Ovary (tissue), 10 donors: ENCODE measurements at places on chromosomes 3 and 15.

DNA sequence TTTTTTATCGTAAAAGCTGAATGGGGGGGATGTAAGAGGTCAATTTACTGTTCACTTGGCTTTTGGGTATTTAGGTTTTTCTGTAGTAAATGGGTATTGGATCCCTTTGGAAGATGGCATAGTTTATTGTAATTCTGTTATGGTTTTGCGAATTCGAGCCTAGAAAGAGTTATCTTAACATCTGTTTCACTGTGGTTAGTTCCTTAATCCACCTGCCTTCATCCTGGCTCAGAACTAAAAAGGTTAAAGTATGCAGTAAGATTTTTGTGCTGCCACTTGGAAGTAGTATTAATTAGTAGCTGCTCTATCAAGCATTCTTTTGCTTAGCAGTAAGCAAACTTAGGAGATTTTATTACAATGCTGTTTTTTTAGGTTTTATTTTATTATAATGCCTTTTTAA, 62.4 kb downstream of the ARIH1 start:
- DNase-seq, result no peak

- no peak for DNase-seq
These were observed 346.5 kb upstream of the CNTN4 start for GRCh38 chr3:1752205-1752604.

DNA sequence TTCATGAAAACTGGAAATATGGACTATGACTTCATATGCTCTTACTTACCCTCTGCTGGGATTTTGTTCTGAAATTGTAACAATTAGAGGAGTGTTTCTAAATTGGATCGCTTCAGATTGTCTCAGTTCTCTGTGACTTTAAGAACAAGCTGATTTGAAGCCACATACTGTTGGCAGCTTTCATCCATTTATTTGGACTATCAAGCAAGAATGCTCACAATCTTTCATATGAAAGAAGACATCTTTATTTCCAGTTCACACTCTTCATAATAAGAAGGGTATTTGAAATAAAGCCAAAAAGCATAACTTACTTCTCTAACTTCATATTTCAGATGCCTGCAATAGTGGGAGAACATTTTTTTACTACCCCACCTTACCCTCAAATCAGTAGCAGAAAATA, 491.6 kb upstream of the TPRG1 start:
- DNase-seq, result no peak

DNA sequence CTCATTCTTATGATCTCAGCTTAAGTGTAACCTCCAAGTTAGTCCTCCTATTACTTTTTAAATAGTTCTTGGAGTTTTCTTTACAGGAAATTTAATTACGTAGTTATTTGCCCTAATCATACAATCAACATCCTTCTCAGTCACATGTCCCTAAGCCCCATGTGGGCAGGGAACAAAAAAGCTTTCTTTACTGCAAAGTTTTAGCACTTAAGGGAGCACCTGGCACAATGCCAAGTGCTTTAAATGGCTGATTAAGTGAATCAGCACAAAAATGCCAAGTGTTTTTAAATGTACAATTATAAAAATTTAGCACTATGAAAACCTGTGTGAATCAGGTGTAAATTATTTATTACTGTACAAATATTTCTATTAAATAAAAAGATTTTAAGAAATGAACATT, 445.3 kb downstream of the C3orf38 start:
- no peak for DNase-seq

DNA sequence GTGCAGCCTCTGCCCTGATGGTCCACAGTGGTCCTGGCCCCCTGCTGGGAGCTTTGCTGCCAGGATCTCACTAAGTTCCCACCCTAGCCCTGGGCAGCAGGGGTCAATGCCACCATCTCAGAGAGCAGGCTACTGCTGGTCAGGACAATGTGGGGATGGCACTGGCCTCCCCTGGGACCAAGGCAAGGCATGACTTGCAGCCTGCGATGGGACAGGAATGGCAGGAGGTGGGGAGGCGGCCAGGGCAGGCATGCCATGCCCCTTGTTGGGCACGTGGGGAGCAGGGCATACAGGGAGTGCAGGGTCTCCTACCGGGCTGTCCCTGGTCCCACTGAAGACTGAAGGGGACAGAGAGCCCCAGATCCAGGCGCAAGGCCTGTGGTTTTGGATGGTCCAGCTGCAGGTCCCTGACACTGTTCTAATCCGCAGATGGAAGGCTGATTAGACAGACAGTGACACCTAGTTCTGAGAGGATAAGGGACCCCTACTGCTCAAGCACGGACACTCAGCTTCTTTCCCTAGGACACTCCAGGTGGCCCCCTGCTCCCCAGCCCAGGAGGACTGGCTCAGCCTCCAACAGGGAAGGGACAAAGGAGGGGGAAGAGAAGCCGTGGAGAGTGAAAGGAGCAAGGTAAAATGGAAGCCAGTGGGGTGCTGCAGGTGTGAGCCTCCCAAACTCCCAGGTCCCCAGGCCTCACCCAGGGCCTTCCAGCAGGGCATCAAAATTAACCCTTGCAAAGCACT, 69.2 kb upstream of the RPL32 start:
- DNase-seq, result no peak
